Stimulated activated CD4-positive, alpha-beta T cell treated with anti-CD3 and anti-CD28 coated beads, Interleukin-2, amount 100 ng/mL, for 24 hours (primary cell): ENCODE measurements at places on chromosomes 7 and 10.

- no peak for DNase-seq
Measured at GRCh38 chr10:31855033-31855432, 73.6 kb downstream of the ARHGAP12 start.

DNA sequence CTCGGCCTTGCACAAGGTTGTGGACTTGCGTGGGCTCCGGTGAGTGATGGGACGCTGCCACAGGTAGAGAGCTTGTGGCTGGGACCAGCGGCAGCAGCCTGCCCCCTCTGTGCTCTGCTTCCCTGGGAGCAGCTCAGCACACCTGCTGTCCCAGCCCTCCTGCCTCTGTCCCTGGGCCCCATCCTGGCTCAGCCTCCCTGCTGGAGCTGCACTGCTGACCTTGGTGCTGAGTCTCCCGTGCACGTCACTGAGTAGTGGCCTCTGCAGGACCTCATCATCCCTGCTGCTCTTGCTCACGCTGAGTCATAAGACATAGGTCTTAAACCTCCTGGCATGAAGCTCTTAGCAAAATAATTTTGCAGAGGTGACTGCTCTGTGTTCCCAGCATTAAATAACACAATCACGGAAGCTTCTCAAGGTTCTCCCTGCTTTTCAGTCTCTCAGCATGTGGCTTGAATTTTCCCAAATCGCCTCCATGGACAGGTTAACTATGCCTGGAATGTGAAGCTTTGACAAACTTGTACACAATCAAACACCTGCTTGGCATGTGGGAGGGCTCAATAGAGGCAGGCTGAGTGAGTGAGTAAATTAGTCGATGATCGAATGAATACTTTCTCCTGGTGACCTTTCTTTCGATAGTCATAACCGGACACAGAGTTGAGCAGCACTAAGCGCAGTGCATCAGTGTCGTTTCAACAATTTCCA is 63.8 kb upstream of the NPS start:
- DNase-seq = no peak

DNA sequence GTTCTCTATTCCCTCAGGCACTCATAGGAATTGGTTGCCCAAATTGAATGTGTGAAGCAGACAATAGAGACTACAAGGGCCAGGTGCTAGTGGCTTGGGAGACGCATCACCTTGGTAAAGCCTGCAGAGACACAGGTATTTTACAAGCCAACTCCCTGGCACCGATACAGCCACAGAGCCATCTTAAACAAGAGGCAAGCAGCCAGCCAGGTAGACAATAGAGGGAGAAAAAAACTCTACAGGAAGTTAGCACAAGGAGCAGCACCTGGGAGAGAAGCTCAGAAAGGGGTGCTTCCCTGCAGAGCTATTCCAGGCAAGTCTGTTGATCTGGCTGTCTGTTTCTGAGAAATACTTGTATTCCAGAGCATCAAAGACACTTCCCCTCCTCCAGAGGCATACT is 43.0 kb upstream of the CDK1 start:
- no peak for DNase-seq

GRCh38 chr10:3165196-3165595 is 7.4 kb downstream of the PITRM1 start:
- DNase-seq = no peak

DNA sequence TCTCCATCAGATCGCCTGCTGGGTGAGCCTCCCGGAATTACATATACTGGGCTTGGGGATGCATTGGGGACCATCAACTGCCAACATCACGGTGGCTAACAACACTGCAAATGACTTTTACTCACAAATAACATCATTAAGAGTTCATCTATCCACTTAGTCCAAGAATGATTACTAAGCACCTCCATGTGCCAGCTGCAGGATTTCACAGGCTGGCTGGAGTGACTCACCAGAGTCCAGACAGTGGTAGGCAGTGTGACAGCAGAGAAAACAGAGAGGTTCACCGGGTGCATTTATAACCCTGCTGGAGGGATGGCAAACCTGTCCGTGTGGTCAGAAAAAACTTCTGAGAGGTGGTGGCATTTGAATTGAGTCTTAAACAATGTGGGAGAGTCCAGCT is 3.2 kb upstream of the IGFBP3 start:
- no peak for DNase-seq

DNA sequence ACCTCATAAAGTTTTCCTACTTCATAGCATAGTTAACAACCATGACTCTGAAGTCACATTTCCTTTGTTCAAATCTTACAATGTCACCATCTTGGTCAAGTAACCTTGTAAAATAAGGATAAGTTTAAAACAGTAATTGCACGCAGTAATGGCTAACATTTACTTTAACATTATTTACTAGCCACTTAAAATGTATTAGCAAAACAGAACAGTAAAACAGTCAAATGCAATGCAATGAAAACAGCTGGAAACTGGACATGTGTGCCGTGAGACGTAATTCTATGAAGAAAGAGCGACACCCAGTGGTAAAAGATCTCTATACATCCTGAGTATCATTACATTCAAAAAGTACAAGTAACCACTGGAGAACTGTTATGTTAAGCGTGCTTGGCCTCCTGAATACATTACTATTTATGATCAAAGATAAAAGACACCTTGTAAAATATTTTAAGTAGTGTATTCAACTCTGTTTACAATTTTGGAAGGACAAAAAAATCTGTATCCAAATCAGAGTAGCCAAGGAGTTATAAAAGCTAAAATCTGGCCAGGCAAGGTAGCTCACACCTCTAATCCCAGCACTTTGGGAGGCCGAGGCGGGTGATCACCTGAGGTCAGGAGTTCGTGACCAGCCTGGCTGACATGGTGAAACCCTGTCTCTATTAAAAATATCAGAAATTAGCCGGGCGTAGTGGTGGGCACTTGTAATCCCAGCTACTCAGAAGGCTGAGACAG is 27.2 kb downstream of the ATE1 start:
- no peak for DNase-seq

- no peak for DNase-seq
Measured at GRCh38 chr10:131021969-131022368, 289.6 kb downstream of the TCERG1L start.

DNA sequence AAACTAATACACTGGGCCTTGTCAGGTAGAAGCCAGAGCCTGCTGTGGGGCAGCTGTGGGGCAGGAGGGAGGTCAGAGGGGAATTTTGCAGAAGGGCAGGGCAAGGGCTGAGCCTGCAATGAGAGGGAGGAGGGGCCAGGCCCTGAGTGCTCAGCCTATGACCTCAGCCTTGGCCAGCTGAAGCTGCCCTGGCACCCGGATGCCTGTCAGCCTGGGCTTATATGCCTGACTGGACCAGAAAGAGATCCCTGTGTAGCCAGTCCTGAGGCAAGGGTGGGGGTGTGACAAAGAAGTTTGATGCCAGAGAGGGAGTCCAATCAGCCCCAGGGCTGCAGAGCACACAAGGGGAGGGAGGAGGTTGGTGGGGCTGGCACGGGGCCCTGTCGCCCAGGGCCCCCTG is 22.3 kb upstream of the PRRT4 start:
- DNase-seq = no peak

- no peak for DNase-seq
Measured at GRCh38 chr10:110413903-110414547, 83.7 kb upstream of the DUSP5 start.

DNA sequence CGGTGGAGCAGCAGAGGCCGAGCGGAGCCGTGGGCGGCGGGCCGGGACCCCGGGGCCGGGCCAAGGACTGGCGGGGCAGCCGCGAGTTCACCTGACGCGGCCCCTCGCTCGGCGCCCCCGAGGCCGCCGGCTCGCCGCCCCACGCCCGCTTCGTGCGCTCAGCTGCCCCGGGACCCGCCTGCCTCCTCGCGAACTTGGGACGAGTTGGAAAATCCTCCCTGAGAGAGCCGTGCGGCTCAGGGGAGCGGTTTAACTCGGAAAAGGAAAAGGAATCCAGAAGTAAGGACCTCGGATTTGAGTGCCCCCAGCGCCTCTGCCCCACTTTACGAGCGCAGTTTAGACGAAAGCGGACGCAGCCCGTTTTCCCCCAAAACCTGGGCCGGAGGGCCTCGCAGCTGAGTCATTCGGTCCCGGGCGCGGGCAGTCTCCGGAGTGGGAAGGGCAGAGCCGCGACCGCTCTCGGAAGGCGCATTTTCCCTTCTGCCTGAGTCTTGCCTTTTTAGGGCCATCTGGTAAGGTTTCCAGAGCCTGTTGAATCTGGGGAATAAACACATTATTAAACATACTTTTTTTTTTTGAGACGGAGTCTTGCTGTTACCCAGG is 744 bp downstream of the CREM start:
- DNase-seq = peak; percentile 73

DNA sequence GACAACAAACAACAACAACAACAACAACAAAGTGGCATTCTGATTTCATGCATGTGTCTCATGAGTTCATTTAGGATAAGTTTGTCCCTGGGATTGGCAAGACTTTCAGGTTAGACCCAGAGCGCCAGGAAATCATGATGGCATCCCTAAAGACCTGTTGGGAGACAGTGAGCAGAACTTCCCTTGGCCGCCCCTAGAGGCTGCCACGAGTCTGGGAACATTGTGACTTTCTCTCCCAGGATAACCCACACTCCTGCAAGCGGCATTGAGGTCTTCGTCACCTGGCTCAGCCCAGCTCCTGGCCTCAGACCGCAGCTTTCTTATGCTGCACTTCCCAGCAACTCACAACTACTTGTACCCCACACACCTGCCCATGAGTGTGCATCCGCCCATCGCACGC is 80.5 kb upstream of the RNF32 start:
- DNase-seq = no peak

GRCh38 chr10:110916554-110917346 is 2.2 kb downstream of the BBIP1 start:
- DNase-seq = no peak

- no peak for DNase-seq
Measured at GRCh38 chr10:11448545-11449244, 162.8 kb downstream of the USP6NL start.

DNA sequence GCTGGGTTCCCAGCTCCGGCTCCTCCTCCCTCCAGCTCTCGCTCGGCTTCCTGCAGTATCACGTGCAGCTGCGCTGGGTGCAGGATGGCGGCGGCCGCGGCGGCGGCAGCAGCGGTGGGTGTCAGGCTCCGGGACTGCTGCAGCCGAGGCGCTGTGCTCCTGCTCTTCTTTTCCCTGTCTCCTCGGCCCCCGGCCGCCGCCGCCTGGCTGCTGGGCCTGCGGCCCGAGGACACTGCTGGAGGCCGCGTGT is at the start of gene CNNM1:
CNNM1 (plus strand) TSS at position 53 of the 250 bp plus-strand sequence; CDS start at position 85, 32 bp downstream.
- peak; percentile 23 for DNase-seq

DNA sequence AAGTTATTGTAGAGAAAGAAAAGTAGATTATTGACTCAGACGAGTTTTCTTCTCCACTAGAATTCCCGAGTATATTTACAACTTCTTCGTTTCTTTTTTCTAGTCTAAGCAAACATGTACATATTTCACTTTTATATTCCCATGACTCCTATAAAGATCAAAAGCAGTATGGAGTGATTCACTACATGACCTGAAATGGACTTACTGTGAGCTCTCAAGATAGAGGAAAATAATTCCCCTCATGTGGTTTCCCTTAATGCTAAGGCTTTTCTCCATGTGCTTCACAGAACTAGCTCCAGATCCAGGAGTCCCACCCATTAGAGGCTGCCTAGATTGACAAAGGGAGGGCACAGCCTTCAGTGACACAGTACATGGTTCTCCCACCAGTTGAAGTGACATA is 823.1 kb upstream of the LRRTM3 start:
- no peak for DNase-seq

GRCh38 chr7:43318188-43318770 is 205.8 kb downstream of the HECW1 start:
- DNase-seq = no peak

DNA sequence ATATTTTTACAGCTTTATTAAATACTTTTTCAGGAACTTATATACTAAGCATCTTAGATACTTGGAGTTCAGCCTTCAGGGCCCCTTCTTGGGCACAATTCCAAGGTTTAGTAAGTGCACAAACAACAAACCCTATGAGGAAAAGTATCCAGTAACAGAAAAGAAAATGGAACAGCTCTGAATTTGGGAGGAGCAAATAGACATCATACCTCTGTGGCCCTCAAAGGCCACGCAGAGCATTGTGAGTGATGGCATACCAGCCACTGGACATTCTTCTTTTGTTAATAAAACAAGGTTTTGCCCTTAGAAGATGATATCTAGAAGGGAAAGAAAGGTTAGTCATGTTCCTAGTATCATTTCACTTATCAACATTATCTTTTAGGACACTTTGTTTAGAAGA is 46.0 kb downstream of the ST7 start:
- DNase-seq = no peak

GRCh38 chr7:50920031-50920635 is 137.4 kb upstream of the GRB10 start:
- no peak for DNase-seq

DNA sequence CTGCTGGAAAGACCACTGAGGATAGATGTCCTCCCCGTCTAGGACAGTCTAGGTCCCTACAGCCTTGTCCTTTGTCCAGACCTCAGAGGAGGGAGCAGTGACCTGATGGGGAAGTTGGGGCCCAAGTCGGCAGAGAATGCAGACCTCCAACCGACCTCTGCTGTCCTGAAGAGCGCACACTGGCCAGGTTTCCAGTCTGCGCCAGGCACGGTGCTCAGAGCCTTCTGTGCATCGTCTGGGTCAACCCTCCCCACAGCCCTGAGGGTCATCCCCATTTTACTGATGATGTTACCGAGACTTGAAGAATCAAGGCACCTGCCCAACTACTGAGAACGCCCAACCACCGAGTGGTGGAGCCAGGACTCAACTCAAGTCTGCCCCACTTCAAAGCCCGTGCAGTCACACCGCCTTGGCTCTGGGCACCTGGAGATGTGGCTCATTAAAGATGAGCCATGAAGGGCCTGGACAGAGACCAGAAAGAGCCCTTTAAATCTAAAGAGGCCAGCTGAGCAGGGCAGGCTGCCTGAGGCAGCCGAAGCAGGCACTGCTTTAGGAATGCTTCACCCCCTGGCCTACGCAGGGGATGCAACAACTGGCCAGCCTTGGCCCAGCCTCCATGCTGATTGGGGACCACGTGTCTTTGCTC is 4.4 kb downstream of the ITPRIP start:
- peak; percentile 14 for DNase-seq

DNA sequence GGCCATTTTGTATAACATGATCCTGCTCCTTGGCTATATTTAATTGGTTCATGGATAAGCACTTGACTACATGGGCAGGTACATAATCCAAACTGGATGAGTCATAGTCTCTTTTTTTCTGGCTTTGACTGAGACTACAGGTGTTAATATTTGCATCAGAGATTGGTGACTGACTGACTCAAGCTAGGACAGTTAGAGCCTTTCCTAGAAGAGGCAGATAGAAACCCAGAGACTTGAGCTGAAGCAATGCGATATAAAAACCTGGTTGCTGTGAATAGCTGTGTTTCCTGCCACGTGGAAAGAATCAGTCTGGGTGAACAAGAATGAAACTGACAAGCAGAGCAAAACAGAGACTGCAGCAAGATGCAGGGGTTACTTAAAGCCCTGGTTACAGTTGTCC is 81.0 kb downstream of the SAMD9 start:
- peak; percentile 30 for DNase-seq

DNA sequence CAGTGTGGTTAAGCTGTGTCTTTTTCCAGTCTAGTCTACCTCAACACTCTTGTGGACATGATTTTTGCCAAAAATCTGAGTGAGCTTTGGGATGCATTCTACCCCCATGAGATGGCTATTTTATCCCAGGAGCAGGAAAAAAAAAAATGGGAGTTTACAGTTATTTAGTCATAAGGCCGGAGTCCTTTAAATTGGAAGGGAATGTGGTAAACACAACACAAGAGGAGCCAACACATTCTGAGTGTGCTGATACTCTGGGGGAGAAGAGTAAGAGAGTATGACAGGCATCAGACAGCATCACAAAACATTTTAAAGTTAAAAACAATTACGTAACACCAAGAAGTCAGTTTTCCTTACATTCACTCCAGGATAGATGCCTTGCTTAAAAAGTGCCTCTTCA is 46.1 kb downstream of the C1GALT1 start:
- DNase-seq = no peak

GRCh38 chr10:122373721-122374120 is 787 bp upstream of the PLEKHA1 start:
- no peak for DNase-seq

- DNase-seq = no peak
Measured at GRCh38 chr10:69738858-69739435, 62.8 kb upstream of the COL13A1 start.
